Osteocyte (in vitro differentiated cells): ENCODE measurements at places on chromosomes 4 and X.

DNA sequence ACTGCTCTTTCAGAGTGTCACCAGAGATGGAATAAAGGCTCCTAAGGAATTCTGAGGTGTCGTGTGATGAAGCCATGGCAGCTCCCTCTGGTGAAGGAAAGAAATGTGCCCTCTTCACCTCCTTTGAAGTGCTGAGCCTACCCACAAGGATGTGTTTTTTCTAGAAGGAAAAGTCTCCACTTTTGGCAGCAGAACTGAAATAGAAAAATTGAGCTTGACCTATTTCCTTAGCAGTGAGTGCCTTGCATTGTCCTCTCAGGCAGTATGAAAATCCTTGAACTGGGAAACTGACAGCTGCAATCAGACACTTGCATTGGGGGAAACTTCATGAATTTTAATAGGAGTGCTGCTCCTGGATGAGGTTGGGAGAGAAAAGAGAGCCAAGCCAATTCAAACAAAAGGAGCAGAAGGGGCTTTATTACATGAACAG is 95.2 kb downstream of the DCLK2 start:
- DNase-seq, result no peak

DNA sequence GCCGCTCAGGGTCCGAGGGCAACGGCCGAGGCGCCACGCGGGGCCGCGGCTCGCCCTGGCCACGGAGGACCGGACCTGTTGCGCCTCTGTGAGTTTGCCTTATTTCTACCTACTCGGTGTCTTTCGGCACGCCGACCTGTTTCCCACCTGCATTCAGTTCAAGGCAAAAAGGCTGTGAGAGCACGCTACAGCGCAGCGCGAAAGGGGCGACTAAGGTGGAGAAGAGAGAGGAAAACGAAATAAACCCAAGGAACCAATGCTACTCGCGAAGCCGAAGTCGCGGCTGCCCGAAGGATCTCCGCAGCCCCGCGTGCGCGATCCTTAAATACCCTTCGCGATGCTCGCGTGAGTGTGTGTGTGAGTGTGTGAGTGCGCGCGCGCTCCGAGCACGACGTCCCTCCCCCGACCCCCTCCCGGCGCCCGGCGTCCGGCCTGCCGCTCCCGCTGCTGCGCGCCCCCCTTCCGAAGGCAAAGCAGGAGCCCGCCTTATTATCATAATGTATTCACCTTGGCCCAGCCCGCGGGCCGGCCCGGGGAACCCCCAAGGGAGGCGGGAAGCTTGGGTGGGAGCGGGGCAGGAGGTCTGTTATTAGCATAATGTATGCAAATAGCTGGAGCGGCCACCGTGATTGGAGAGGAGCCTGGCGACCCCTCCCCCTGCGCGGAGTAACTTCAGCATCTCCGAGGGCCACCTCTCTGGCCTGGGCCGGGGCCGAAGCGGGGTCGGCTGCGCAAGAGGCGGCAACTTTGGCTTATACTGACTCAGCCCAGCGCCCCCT is at the start of gene COL25A1:
Gene COL25A1 (minus strand): TSS at position 298 of the 779 bp plus-strand sequence.
- DNase-seq, result peak; percentile 84

DNA sequence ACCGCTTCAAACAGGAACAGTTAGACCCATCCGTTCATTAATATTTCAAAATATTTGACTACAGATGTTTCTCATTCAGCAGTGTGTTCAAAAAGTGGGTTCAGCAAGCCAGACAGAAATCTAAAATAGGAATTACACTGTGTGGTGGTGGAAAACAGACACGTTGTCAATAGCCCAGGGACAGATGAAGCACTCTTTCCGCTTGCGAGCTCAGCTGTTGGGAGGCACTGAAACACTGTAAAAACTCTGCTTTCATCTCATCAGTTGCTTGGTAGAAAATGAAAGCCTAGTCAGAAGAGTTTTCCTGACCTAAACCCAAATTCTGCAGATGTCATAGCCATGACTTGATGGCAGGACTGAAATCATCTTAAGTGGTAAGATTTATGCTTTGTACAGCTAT is 38.5 kb downstream of the LRP2BP start:
- no peak for DNase-seq

GRCh38 chrX:22365460-22365859 is 92.7 kb downstream of the CBLL2 start:
- no peak for DNase-seq

DNA sequence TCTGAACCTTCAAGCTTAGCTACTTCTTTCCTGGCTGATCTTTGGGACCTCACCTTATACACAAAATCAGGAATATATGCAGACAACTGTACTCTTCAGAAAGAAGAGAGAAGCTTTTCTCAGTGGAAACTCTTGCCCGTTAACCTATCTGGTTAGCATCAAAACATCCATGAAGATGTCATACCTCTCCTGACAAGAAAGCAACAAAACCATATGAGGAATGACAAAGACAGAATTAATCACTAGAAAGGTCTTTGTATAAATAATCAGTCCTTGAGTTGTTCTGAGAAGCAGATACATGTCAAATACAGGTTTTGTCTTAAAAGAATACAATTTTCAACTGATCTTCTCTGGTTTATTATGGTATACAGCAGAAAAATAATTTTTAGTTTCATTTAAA is 130.8 kb downstream of the FAT4 start:
- no peak for DNase-seq

- no peak for DNase-seq
Observed at GRCh38 chrX:9682456-9682855, 83.2 kb downstream of the GPR143 start.

DNA sequence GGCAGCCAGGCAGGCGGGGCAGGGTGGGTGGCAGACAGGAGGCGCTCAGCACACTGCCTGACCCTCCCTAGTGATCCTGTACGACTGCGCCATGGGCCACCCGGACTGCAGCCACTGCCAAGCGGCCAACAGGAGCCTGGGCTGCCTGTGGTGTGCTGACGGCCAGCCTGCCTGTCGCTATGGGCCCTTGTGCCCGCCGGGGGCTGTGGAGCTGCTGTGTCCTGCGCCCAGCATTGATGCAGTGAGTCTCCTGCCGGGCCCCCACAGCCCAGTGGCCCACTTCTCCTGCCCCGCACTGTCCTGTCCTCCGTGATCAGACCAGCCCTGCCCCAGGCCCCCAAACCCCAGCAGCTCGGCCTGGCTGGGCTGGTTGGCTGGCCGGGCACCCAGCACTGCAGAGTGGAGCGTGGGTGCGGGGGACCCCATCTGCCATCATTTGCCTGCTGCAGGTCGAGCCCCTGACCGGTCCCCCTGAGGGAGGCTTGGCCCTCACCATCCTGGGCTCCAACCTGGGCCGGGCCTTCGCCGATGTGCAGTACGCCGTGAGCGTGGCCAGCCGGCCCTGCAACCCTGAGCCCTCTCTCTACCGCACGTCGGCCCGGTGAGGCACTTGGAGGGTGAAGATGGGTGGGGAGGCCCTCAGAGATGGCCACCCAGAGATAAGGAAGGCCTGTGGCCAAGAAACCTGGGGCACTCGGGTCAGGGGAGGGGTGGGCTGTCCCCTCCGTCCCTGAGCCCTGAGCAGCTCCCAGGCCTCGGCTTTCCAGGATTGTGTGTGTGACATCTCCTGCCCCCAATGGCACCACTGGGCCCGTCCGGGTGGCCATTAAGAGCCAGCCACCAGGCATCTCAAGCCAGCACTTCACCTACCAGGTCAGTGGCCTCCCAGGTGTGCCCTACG is 7.6 kb downstream of the PLXNB3 start:
- no peak for DNase-seq

GRCh38 chr4:56906489-56907393 is 959 bp upstream of the REST start:
- no peak for DNase-seq

- no peak for DNase-seq
Observed at GRCh38 chrX:119273420-119274192, 37.5 kb downstream of the PGRMC1 start.

GRCh38 chr4:144300616-144301015 is 160.1 kb upstream of the GYPA start:
- no peak for DNase-seq

DNA sequence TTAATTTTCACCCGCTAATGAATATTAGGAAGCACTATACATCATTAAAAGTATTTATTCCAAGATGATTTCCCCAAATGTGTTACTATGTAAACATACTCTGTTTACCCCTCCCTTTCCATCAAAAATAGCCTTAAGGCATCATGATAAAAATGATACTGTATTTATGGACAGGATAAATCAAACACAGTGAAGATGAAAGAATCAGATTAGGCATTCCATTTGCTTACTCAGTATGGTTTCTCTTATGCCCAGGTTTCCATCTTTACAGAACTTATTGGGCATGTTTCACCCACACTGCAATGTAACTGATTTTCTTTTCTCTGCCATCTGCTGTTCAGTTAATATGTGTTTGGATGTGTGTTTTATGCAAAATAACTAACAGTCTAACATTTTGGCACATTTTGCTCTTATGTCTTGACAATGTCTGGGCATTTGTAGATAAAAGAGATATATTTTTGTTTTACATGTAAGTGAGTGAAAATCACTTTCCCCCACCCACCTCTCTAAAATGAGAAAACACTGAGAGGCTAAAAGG is 445.2 kb downstream of the RPA4 start:
- DNase-seq, result no peak

DNA sequence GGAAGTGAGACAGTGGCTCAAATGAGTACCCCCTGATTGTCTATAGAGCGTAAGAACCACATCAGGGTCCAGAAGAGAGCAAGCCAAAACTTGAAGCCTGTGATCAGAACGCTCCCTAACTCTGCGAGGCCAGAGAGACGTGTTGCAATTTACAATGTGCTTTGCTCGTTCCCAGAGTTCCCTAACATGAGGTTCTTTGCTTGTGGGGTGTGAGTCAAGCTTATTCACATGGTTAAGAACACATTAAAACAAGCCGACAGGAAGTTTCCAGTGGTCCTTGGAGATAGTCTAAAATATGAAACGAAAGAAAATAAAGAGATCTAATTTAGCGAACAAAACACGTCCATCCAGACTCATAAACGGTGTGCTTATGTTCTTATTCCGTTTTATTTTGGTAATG is 702.3 kb downstream of the TRIML1 start:
- DNase-seq, result no peak

DNA sequence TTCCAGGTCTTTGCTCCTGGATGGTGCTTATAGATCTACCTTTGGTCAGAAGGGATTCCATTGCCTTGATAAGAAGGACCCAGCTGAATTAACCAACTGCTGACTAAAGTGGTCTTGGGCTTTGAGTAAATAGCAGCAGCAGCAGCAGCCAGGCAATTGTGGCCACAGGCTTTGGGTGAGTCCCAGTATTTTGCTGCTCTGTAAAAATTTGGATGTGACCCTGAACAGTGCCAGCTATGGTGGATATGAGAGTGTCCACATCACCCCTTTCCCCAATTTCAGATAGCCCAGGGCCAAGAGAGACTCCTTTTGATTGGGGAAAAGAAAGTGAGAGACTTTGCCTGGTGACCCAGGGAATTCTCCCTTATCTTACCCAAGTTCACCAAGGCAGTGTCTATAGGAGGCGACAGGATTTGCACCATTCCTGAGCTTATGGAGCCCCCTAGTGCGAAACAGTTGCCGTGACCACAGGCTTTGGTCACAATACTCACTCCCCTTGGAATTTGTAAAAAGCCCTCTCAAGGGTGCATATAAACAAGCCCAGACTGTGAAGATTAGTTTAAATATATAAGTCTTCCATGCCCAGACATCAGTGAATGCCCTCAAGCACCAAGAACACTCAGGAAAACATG is 518.0 kb downstream of the TMA16 start:
- DNase-seq, result no peak

GRCh38 chr4:185672151-185672550 is 136.8 kb upstream of the PDLIM3 start:
- no peak for DNase-seq

GRCh38 chr4:168811786-168812651 is 198.0 kb downstream of the CBR4 start:
- DNase-seq, result no peak

DNA sequence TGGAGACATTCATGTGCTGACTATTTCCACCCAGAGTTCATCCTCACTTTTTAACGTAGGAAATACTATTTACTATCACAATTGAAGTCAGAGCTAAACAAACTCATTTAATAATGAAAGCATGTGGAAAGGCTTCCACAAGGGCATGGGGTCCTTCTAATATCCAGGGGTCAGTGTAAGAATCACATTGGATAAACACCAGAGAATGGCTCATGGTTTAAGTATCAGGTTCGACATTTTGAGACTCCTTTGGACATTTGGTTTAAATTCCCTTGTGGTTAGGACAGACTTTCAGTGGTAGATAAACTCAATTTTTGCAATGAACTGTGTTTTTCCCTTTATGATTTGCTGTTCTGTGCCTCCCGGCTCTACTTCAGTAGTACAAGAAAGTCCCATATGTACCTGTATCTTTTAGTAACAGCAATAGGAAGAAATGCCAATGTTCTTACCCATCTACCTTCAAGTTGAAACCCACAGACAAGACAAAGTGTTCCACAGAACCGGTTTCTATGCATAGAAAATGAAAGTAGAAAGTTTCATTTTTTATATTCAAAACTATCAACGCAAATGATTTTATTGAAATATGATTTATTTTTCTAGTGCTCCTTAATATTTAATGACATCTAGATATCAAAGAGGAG is 589.0 kb upstream of the FAM241A start:
- DNase-seq, result no peak

DNA sequence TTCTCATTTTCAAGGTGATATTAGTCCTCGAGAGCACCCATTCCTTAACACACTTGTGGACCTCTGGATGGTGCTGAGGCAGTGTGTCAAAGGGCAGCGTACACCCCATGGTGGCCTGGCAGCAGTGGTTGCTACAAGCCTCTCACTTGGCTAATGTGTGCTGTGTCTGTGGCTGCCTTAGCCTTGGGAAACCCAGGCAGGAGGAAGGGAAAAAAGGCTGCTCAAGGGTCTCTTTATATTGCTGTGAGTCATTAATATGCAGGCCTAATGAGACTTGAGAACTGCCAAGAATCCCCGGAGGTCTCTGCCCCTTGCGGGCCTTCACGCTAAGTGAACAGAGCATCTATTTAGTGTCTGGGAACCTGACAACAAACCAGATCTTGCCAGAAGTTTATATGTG is 7.0 kb downstream of the PCDH10 start:
- no peak for DNase-seq

DNA sequence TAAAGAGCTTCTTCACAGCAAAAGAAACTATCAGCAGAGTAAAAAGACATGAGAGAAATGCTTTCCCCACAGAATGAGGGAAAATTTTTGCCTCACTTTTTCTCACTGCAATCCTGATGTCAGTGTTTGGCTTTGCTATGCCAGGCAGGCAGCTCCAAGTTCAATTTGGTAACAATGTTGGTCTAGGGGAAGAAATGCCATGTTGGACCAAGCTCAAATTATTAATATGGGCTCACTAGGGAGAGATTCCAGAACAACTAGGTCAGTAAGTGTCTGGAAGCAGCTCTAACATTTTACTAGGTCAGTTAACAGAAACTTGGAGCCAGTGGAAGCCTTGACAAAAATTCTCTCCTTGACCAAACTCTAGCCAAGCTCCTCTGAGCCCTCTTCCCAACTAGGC is 95.4 kb downstream of the NAF1 start:
- DNase-seq, result no peak

- DNase-seq, result no peak
Observed at GRCh38 chr4:163378661-163379060, 35.0 kb downstream of the NPY5R start.
